ENCODE measurements at places on chromosomes 12 and 14.
A peak's percentile ranks its signal among the peaks of the same experiment; 100 is the strongest.

GRCh38 chr12:467591-467990, 7.9 kb downstream of the B4GALNT3 start:
- DNase-seq = no peak

GRCh38 chr12:129821964-129822363, 81.9 kb downstream of the TMEM132D start:
- no peak for DNase-seq

GRCh38 chr12:77761286-77761685, 69.4 kb upstream of the NAV3 start:
- DNase-seq = no peak

DNA sequence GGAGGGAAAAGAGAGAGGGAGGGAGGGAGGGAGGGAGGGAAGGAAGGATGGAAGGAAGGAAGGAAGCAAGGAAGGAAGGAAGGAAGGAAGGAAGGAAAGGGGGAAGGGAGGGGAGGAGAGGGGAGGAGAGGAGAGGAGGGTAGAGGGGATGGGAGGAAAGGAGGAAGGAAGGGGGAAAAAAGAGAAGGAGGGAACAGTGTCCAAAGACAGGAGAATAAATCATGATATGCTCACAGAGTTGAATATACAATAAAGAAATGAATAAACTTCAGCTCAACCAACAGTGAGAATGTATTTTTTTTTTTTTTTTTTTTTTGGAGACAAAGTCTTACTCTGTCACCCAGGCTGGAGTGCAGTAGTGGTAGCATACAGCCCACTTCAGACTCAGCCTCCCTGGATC, 4.0 kb downstream of the OR6J1 start:
- no peak for DNase-seq

DNA sequence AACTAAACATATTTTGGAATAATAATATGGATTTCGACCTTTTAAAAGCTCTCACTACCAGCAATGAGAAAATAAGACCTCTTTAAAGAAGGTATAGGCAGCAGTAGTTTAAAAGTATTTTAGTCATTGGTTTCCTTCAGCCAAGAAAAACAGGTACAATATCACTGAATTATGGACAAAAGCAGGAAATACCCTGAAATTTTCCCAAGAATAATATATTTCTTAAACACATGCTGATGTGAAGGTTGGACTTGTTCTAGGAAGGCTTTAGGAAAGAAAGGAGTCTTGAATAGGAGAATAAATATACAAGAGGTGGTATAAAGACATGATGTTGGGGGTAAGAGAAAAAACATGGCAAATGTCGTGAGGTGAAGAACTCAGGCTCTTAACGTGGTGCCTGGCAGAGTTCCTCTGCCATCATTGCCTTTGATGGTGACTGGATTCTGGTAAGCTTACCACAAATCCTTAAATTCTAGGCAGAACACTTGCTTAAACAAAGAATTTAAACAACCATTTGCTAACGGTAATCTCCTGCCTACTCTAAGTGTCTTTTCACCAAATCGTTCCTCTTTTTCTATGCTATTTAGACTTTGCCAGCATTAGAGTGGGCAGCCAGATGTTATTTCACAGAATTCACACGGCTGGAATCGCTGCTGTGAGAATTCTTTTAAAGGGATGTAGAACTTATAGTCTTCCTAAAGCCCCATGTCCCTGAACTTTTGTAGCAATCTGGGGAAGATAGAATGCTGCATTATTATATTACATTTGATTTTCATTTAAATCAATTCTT, 11.9 kb upstream of the NUDT4 start:
- no peak for DNase-seq

- no peak for DNase-seq
Observed at GRCh38 chr12:97167598-97167997, 260.5 kb downstream of the NEDD1 start.

DNA sequence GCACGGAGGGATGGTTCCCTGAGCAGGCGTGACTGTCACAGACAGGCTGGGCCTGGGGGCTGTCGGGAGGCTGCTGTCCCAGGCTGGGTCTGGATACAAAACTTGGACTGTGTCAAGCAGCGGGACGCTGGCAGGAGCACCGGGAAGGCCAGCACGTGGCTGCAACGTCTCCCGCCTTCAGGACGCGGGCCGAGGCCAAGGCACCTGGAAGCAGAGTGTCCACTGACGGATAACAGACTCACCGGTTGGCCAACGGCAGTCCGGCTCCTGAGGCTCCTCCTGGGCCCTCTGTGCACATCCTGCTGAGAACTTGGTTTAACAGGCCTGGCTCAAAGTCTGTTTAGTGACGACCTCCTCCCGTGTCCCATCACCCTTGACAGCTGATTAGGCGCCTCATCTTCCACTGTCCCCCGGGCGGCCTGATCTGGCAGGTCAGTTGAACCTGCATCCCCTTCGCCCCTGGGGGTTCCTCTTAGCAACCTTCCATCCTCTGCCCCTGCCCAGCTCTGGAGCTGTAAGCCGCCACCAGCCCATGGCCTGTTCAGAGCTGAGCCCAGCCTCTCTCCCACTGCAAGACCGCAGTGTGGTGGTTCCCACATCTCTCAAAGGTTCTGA, 2.5 kb downstream of the XRCC3 start:
- DNase-seq = no peak

- DNase-seq = peak; percentile 57
Observed at GRCh38 chr12:52213564-52214420, 19.3 kb upstream of the KRT7 start.

GRCh38 chr12:98745578-98746391, 100.7 kb downstream of the APAF1 start:
- no peak for DNase-seq

DNA sequence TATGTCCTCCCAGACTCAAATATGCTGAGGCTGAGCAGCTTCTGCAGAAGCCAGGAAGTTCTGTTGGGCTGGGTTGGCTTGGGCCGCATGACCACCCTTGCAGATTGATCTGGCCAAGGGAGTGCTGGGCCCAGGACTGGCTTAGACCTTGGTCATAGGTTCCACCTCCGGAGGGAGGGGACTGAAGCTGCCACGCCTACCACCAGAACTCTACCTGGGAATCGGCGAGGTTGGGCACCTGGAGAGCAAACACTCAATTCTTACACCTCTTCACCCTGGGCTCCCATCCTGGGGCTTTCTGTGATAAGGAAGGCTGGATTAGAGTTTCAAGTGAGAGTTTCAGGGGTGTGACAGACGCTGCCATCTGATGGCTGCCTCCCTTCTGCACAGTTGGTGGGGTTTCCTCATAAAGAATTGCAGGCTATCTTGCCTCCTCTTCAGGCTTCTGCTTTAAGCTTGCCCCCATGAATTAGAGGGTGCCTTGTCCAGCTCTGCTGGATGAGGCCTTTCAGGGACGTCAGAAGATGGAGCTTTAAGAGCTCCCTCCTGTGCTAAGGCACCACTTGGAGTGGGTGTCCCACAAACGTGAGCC, 5.8 kb downstream of the SLC24A4 start:
- DNase-seq = no peak

DNA sequence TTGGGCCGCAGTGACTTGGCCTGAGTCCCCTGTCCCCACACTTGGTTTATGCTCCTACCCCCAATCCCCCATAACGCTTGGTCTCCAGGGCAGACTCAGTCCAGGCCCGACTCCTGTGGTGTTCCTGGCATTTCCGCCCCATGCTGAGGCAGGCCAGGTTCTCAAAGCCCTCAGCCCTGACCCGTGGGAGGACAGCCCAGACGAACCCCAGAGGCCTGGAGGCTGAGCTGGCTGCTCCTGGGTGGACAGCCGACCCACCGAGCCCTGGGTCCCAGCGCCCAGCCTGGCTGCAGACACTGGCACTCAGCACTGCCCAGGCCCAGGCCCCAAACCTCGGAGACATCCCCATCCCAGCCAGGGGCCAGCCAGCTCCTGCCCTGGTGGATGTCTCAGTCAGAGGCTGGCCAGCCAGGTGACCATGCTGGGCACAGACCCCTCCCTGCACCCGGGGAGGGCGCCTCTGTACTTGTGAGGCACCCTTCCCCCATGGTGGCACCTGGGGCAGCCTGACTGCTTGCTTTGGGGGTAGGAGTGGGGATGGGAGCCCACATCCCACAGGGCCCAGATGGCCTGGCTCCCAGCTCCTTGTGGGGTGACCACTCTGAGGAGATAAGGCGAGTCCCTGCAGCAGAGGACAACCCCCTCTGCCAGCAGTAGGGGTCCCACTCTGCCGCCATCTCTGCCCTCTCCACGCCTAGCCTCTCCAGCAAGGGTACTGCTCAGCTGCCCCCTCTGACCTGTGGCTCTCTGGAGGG, 1.4 kb downstream of the PLD4 start:
- no peak for DNase-seq

DNA sequence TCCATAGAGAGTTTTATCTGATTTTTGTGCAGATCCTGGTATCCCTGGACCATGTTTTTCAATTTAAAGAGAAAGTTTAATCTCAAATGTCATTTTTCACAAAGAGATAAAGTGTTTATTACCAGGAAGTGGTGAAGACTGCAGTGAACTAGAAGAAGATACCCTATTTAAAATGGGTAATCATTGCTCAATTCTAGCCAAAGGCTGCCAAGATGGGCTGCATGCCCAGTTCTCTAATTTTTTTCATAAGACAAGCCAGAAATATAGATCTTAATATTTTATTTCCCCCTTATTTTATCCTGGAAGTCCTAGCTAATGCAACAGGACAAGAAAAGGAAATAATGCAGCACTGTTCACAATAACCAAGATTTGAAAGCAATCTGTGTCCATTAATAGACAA, 343.5 kb downstream of the PCNX1 start:
- no peak for DNase-seq

DNA sequence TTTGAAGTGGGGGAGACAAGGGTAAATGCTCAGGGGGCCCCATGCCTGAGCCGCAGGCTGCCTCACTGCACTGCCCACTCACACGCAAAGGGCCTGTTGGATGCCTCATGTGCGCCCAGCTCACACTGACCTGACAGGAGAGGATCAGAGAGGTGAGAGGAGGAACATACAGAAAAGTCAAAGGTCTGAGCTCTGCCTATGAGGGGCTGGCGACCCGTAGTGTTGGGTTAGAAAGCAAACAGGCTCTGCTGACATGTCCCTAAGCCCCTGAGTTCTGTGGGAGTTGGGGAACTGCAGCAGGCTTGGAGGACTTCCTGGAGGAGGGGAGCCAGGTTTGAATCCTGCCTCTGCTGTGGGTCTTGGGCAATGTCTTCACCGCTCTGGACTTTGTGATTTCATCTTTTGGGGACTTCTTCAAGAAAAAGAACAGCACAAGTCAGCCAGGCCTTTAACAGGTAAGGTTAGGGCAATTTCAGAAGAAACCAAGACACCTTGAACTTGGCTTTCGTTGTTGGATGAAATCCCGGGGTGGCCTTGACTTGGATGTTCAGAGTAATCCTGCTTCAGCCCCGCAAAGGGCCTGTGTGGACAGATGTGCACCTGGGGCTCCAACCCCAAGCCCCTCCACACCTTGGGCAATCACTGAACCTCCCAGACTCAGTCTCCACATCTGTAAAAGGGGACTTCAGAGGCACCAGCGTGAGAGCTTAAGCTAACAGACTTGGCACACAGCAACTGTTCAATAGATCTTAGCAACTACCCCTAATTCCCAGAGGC, 116.8 kb downstream of the SCARB1 start:
- DNase-seq = no peak

DNA sequence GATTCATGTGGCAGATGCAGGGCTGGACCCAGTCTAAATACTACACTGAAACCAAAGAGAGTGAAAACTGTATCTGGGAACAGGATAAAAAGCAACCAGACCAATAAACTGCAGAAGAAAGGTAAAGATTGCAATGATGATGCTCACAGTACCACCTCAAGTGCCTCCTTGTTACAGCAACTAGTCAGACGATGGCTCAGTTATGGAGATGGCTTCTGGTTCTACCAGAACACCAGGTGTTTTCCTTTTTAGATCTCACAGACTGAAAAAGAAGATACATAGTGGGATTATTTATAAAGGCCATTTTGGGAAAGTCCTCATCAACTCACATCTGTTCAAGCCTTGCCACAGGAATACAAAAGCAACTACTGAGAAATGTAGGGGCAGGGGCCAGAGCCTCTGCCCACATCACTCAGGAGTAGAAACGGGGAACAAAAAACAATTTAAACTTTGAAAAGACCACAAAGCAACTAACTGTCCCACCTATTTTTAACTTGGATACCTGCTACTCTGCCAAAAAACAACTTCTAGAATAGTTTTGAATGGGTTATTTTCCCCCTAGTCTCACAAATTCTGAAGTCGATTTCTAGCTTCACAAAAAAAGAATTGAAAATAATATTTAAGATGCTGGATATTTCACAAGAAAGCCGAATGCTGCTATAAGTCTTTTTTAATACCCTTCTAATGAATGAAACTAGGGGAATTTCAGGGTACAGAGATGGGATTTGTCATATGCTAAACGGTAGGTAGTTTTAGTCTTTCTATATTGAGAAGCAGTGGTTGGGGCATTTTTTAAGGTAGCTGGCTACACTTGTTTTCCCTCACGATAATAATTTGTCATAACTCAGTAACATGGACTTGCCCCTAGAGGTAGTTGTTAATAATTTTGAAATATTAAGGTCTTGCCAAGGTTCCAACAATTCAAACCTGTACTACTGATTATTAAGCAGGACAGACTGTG, 197.2 kb upstream of the TMPO start:
- DNase-seq = no peak

DNA sequence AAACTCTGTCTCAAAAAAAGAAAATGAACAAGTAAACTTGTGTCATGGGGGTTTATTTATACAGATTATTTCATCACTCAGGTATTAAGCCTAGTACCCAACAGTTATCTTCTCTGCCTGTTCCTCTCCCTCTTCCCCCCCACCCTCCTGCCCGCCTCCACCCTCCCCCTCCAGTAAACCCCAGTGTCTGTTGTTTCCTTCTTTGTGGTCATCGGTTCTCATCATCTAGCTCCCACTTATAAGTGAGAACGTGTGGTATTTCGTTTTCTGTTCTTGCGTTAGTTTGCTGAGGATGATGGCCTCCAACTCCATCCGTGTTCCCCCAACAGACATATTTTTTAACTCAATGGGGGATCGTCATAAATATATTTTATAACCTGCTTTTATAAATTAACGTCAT, 12.3 kb downstream of the IL31 start:
- DNase-seq = no peak

DNA sequence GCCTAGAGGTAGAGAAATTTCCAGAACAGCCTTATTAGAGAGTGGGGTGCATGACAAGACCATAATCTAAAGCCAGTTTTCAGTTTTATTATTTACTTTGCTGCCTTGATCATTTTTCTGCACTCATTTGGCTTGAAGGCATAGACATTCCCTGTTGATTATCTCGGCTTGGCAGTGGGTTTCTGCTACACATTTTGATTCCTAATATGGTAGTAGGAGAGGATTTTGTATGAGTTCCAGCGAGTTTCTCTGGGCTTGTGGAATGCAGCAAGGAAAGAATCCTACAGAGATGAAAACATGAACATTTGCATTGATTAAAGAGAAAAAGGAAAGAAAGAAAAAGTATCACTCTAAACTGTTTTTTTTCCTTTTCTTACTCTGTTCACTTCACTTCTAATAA, 281.2 kb downstream of the PAWR start:
- no peak for DNase-seq

GRCh38 chr14:54512393-54512792, 2.7 kb downstream of the CGRRF1 start:
- no peak for DNase-seq

- no peak for DNase-seq
Observed at GRCh38 chr14:55535516-55536203, 44.3 kb upstream of the KTN1 start.
